Right ventricle myocardium inferior (tissue), 1 donor: ENCODE measurements at places on chromosomes 1 and 21. TPM values are rescaled to one million over a fixed set of nuclear protein-coding genes. Genes with fewer than 3 reads are reported as not detected.

DNA sequence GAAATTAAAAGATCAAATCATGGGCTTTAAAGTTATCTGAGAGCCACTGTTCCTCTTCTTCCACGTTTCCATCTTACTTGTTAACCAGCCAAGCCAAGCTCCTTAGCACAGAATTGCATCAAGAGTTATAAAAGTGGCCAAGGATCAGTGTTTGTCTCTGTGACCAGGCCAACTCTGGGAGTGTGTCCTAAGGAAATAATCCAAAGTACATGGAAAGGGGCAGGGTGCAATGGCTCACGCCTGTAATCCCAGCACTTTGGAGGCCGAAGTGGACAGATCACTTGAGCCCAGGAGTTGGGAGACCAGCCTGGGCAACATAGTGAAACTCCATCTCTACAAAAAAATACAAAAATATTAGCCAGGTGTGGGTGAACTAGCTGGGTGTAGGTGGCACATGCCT, 10.0 kb upstream of the MPZL1 start:
- no peak for DNase-seq

GRCh38 chr21:31730712-31731055, 1.2 kb downstream of the SCAF4 start:
- no peak for DNase-seq

Gene SLC5A3
- 6.2 TPM for total RNA-seq

- DNase-seq, result no peak
Observed at GRCh38 chr1:37883671-37884070, 24.3 kb upstream of the MTF1 start.

DNA sequence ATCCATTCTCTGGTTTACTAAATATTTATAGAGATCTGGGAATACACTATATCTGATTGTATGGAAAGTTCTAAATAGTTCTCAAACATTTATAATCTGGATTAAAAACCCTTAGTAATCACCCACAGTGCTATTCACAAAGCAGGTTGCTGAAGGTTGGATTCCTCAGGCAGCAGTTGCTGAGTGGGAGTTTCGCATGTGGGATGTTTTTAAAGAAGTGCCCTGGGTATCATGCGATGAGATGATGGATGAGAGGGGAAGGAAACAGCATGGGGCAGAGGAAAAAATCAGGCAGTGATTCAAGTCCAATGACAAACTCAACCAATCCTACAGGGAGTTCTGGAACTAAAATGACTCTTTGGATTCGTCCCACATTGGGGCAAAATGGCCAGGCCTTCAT, 85.3 kb upstream of the GALNT2 start:
- no peak for DNase-seq

- peak; percentile 89 for DNase-seq
Observed at GRCh38 chr21:46183910-46184624, at the start of gene SPATC1L. SPATC1L (minus strand) TSS chr21:46184459; CDS start chr21:46182816, 1,643 bp downstream.

DNA sequence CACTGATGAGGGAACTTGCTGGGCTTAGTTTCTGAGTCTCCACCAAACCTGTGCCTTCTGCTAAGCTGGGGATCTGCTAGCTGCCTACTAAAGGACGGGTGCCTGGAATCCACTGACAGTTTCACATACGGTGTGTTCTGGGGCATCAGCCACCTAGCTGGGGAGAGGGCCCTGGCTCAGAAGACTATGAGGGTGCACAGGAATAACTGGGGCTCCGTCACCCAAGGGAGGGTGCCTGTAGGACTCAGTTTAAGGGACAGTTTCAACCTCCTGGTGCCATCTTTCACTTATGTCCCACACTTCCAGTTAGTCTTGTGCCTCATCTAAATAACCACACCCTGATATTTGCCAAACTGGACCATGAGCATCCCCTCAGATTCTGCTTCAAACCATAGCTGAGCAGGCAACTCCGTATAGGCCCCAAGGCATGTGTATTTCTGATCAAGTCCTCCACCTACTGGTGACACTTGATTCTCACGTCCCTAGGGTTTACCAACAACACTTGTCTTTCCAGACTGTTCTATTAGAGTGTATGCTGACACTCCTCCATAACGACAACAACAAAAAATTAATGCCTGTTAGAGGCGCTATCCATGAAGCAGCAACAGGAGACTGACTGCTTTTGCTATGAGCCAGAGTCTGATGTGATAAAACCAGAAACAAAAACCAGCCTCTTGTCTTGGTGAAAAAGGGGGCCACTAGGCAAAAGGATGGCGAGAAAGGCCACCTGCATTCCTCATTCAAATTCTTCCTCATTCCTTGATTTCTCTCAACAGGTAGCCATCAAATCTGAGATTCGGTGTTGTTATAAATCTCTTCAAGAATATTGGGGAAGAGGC, 55.0 kb upstream of the PAXBP1 start:
- no peak for DNase-seq

DNA sequence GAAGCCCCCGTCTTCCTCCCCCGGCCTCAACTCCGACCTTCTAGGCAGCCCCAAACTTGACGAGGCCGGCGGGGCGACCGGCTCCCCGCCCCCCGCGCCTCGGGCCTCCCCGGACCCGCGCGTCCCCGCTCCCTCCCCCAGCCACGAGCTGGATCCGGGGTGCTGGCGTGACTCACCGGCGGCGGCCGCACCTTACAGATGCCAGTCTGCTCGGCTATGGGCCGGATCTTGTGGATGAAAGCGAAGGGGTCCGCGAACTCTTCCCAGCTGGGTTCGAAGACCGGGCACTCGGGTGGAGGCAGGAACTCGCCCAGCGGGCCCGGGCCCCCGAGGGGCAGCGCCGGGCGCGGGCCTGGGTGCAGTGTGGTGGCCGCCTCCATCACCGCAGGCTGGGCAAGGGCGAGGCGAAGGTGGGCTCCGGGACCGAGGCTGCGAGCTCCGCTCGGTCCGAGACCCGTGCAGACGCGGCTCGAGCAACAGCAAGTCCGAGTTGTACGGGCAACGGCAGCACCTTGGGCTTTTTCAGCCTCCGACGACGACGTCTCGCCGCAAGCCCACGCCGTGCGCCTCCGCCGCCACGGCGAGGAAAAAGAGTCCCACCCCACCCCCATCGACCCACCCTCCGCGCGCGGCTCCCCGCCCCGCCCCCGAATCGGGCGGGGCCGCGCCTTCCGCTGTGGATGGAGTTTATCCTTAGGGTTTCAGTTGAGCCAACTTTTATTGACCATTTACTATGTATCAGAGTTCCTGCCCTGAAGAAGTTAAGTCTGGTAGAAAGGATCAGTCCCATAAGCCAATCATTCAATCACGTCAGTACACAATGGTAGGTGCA, at the start of gene KDM5B:
TSS of gene KDM5B (minus strand) at position 496 of the 832 bp plus-strand sequence. CDS start at position 380, 116 bp downstream.
- peak; percentile 84 for DNase-seq

- DNase-seq, result no peak
Observed at GRCh38 chr1:199751962-199752687, 275.4 kb upstream of the NR5A2 start.

DNA sequence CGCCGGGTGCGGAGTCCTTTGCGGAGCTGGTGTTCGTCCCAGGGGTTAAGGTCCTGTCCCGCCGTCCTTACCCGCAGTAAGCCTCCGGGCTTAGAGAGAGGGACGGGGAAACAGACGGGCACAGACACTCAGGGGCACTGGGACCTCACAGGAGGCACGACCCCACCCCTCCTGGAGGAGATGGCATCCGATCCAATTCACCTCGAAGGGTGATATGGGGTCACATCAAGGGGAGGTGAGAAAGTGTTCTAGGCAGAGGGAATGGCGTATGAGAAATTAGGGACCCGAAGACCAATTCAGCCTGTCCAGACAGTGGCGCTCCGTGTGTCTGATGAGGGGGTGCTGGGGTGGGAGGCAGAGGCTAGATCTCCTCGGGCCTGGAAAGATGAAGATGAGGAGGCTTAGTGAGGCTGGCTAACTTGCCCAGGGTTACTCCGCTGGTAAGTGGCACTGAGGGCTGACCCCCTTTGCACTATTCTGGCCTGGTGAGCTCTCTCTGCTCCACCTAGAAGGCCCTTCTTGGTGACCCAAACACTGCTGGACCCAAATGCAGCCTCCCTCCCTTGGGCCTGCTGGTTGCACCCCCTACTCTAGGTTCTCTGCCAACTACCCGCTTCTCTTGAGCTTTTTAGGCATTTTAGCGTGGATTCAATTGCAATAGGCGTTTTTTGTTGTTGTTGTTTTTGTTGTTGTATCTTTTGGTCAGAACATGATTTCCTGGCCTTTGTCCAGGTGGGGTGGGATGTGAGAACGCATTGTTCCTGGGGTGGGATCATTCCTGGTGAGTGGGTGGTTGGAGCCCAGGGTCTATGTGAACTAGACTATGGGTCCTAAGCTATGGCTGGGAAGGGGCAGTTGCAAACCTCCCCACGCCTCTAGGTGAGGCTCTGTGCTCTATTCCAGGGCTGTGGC, 12.3 kb downstream of the BTBD19 start:
- DNase-seq, result no peak

- DNase-seq, result peak; percentile 58
Observed at GRCh38 chr1:88035578-88035977, 648.5 kb upstream of the PKN2 start.

Gene SORT1
- total RNA-seq, result 121 TPM

Gene ACKR1
- total RNA-seq, result 16.2 TPM

DNA sequence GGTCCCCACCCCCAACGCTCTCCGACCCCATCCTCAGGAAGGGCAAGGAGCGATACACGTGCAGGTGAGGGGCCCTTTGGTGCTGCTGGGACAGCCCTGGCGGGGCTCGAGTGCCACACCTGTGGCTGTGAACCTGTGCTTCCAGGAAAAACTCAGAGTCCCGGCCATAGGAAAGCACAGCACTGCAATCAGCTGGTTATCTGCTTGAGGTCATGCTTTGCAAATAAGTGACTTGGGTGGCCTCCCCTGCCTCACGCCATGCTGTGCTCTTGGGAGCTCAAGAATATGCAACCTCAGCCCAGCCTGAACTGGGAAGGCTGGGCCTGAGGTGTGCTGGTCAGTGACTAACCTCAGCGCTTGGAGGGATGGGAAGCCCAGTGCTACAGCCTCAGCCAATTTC, 36.5 kb upstream of the ARHGEF16 start:
- no peak for DNase-seq

- no peak for DNase-seq
Observed at GRCh38 chr1:230240446-230241086, 173.5 kb downstream of the GALNT2 start.

Gene HSD3B2
- not detected for total RNA-seq

- DNase-seq, result no peak
Observed at GRCh38 chr1:93587354-93587753, 94.3 kb downstream of the BCAR3 start.

Gene ZMYND12
- 1.4 TPM for total RNA-seq

Gene SH2D2A
- 2.2 TPM for total RNA-seq

Gene CACNA1S
- total RNA-seq, result not detected

- DNase-seq, result peak; percentile 73
Observed at GRCh38 chr1:201499795-201500669, 6.9 kb downstream of the CSRP1 start.

DNA sequence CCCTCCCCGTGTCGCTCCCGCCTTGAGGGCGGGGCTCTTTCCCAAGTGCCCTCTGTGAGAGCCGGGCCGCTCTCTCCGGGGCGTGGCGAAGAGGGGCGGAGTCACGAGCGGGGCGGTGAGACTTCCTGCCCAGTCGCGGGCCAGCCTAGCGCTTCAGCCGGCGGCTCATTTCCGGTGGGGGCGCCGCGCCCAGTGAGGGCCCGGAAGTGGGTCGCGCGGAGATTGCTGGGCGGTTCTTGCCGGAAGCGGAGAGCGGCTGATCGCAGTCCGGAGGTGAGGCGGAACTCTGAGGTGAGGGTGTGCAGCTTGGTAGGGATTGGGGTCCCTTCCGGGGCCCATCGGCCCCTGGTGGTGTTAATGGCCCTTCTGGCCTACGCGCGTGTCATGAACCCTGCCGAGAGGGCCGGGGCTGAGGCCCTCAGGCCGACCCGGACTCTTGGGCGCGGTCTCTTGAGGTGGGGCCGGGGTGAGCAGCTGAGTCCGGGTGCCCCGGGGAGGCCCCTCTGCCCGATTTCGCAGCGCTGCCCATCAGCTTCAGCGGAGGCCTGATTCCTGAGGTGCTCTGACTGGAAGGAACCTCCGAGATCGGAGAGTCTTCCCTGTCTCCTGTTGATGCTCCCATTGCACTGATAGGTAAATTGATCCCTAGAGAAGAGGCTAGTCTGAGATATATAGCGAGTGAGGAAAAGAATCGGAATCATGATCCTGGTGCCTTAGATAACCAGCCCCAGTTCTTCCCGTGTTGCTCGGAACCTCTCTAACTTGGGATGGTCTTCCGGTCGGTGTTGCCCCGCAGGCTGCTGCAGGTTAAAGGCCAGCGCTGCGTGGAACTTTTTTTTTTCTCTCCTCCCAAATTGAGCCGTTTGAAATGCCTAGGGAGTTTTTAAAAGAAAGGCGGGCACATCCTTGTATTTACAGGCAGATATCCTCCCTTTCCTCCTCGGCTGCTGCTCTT, at the start of gene CAP1:
TSS of gene CAP1 (plus strand) at position 219 of the 955 bp plus-strand sequence. CDS start 18,618 bp downstream, outside the sequence.
- DNase-seq, result peak; percentile 100

GRCh38 chr1:183289051-183289496, 103.0 kb downstream of the LAMC2 start:
- no peak for DNase-seq

Gene CSF3R
- 5.8 TPM for total RNA-seq

- no peak for DNase-seq
Observed at GRCh38 chr1:245931450-245931849, 575.6 kb downstream of the SMYD3 start.

- DNase-seq, result no peak
Observed at GRCh38 chr1:21857142-21857839, 45.2 kb downstream of the LDLRAD2 start.

DNA sequence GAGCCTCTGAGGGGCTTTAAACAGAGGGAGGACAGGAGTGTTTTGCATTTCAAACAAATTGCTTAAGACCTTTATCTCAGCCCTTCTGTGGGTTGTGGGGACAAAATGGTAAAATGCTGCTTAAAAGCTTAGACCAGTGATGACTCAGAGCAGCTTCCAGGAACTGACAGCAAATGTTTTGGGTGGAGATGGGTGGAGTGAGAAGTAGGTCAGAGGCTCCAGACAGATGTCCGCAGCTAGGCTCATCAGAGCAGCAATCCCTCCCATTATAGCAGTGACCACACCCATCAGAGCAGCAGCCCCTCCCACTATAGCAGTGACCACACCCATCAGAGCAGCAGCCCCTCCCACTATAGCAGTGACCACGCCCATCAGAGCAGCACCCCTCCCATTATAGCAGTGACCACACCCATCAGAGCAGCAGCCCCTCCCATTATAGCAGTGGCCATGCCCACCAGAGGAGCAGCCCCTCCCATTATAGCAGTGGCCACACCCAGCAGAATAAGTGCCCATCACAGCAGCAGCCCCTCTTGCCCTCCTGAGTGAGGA, 532.2 kb downstream of the MATN1 start:
- DNase-seq, result no peak

DNA sequence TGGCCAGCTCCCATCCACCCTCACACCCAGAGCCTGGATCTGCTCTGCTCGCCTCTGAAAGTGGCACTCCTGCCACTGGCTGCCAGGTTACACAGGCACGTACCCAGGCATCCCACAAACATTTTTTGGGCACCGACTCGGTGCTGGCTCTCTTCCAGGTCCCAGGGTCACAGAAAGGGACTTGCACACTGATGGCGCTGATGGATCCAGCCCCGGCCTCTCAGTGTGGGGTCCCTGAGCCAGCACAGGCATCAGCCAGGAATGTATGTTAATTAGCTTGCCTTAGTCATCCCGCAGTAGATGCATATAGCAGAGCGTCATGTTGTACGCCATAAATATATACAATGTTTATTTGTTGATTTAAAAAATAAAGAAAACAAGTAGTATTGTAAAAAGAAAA, 537.2 kb downstream of the NPHP4 start:
- no peak for DNase-seq
